NCI-H510A treated with DMSO at 0.1 percent for 48 hours (cell line): ENCODE measurements at places on chromosomes 3 and 15.

DNA sequence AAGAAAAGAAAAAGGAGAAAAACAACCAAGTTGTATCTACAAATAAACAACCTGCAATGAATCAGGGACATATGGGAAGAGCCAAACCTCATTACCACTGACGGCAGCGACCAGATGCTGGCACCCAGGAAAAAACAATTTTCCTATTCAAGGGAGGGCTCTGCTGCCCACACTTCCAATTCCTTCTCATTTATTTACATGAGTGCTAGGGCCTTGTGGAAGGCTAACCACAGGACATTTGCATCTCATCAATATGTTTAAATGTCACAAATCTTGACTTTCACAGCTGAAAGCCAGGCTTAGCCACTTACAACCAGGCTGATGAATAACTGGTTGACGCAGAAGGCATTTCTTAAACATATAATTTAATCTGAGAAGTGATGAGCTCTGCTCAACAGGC, 36.0 kb downstream of the RFTN1 start:
- DNase-seq = no peak

DNA sequence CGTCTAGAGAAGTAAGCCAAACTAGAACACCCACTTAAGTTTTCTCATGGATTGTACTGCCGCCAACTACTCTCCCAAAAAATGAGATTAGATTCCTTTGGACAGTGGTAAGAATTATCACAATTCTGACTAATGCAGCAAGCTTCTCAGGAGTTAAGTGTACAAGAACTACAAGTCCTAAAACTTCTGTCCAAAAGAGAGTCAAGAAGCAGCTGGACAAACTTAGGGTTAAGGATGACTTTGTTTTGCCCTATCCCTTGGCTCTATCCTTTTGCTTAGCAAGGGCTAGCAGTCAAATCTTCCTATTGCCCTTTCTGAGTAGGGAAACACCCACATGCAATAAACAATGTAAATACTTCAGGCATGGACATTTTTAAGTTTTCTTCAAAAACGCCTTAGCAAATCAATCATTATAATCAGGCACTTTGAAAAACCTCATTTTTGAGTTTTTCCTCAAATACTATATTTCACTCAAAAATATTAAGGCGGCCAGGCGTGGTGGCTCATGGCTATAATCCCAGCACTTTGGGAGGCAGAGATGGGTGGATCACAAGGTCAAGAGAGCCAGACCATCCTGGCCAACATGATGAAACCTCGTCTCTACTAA, 19.5 kb downstream of the RAF1 start:
- no peak for DNase-seq

DNA sequence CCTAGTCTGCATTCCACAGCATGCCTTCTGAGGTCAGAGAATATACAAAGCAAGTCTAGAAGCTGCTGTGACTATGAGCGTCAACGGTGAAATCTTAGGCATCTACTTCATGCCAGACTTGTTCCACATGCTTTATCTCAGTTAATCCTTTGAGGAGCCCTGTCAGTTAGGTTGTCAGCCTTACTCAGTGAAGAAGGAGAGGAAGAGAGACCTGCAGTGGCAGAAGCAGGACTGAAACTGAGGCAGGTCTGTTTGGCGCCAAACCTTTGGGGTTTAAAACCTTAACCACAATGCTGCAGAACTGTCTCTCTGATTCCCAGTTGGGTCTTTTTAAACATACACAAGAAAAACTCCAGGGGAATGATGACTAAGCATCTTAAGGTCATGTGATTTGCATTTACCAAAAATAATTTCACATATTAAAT, 139.0 kb upstream of the LIPC start:
- no peak for DNase-seq

GRCh38 chr15:63226155-63226883, 36.9 kb downstream of the RAB8B start:
- no peak for DNase-seq

DNA sequence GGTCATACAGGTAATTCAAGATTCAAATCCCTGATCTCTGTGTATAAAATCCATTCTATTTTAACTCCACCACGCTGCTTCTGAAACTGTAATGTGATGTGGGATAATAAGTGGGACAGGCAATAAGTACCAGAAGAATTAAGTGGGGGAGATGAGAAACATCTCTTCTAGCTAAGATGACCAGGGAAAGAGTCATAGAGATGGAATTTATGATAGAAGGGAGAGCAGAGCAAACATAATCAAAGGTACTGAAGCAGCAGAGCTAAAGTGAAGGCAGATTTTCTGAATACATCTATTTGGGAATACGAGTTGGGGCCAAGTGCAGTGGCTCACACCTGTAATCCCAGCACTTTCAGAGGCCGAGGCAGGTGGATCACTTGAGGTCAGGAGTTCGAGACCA, 4.9 kb downstream of the MRPL47 start:
- DNase-seq = no peak

GRCh38 chr3:160041465-160041864, 52.8 kb downstream of the IL12A start:
- no peak for DNase-seq

DNA sequence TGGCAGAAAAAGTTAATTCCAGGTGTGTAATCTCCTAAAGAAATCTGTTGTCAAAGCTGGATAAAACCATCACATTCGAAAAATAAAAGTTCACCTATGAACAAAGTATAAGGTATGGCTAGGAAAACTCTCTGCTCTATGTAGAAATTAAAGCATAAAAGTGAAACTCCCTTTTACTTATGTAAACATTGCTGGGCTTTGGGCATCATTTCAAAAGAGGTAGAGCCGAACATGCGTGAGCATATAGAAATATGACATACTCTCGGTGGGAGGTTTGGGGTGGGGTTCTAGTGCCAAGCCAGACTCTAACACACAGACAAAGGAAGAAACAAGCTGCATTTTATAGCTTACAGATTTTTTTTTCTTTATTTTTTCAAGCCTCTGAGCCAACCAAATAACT, 306.8 kb upstream of the ATP11B start:
- DNase-seq = peak; percentile 49

DNA sequence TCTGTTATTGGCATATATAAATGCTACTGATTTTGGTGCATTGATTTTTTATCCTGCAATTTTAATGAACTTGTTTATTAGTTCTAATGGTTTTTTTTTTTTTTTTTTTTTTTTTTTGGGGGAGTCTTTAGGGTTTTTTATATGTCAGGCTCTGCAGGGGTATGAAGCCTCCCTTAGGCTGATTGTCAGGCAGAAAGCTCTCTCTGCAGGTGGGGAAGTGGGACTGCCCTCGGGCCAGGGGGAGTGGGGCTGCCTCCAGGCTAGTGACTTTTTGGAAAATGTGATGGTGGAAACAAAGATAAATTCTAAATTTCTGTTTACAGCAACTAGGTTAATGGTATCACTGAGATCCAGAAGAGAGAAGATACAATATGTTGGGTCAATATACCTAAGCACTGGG, 14.4 kb upstream of the NAALADL2 start:
- no peak for DNase-seq

GRCh38 chr3:155185631-155186071, 105.5 kb downstream of the MME start:
- no peak for DNase-seq

DNA sequence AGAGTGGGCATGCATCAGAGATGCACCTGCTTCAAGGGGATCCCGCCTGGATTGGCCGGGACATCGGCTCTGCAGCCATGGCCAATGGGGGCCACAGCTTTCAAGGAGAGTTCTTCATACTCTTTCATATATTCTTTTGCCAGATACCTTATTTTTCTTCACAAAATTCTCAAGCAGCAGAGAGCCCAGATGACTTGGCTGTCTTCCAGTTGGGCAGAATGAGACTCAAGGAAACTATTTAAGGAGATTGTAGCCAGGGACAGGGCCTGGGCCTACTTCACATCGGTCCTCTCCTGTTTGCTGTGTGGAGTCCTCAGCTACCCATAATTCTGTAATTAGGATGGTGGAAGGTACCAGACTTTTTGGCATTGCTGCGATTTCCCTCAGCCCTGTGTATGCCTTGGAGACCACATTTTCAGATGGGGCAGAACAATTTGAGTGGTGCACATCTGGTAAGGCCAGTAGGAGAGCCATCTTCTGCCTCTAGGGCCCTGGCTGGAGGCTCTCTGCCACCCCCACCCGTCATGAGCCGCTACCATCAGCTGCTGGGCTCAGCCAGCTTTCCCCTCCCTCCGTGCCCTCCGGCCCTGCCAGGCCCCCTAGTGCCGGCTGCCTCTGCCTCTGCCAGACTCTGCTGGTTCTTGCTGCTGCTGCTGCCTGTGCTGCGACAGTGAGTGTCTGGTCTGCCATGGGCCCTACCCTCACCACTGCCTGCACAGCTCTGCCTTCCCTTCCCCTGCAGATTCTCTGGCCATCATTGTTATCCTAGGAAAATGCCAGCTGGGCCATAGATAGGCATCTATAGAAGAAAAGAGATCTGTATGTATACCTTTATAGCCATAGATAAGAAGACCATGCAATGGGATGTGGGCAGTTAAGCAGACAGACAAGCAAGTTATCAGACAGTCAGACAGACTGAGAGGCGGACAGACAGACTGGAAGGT, 6.7 kb downstream of the PLIN1 start:
- no peak for DNase-seq

DNA sequence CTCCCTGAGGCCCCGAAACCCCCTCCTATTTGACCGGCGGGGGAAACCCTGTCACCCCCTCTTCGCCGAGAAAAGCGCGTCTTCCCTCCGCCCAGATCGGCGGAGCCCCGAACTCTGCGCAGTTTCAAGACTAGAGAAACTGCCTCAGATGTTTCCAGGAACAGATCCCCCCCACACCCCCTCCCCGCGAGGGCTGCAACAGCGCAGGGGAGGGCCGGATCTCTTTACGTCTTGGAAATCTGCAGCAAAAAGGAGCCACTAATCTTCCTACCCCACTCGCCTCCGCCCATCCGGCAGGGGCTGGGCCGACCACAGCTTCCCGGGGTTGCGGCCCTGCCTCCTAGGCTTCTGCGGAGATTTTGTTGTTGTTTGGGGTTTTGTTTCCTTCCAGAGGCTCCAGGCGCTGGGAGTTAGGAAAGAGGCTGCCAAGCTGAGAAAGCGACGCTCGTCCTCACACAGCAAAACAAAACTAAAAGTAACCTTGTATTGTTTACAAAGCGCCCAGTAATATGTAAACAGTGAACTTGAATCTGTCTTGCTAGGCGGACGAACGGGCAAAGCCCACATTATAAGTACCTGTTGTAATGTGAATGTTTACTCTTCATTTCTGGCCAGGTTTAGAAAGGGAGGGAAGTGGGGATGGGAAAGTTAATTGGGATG, 2.2 kb downstream of the FOXB1 start:
- peak; percentile 43 for DNase-seq

DNA sequence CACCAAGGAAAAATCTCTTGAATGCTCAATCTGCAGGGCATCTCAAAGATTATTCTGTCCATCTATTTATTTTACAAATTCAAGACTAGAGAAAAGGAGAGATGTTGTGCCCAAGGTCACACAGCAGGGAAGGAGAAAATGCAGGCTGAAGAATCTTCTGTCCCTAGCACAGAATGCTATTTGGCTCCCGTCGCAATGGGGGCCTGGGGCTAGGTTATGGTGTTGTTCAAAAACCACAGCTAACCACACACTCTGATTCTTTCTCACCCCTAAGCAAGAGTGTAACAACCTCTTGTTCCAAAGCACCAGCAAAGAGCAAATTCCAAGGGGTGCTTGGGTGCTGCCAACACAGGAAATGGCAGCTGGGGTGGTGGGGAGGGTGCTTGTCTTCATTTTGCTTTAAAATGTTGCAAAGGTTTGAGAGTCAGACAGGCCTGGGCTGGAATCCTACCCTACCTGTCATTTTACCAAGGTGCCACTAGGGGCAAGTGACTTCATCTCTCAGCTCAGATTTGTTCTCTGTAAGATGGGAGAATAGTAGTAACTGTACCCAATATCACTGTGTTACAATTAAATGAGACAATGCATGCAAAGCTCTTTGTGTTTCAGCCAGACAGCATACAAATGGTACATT, 112.5 kb downstream of the ADAMTS9 start:
- peak; percentile 7 for DNase-seq

GRCh38 chr15:94070356-94071295, 160.7 kb upstream of the MCTP2 start:
- peak; percentile 40 for DNase-seq

DNA sequence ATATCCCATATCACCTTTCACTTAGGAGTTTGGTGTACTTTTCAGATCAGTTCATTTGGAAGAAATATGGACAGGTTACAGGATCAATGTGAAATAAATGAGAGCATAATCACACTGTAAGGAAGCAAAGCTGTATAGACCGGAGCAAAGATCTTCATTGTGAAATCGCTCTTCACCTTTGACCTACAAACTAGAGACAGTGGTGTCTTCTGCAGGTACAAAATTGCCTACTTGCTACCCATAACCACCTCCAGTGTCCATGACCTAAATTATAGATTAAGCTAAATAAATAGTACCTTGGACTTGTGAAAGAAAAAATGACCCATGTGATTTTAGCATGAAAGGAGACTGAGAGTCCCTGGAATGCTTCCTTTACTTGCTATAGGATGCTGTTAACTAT, 379.5 kb upstream of the SUCLG2 start:
- no peak for DNase-seq

DNA sequence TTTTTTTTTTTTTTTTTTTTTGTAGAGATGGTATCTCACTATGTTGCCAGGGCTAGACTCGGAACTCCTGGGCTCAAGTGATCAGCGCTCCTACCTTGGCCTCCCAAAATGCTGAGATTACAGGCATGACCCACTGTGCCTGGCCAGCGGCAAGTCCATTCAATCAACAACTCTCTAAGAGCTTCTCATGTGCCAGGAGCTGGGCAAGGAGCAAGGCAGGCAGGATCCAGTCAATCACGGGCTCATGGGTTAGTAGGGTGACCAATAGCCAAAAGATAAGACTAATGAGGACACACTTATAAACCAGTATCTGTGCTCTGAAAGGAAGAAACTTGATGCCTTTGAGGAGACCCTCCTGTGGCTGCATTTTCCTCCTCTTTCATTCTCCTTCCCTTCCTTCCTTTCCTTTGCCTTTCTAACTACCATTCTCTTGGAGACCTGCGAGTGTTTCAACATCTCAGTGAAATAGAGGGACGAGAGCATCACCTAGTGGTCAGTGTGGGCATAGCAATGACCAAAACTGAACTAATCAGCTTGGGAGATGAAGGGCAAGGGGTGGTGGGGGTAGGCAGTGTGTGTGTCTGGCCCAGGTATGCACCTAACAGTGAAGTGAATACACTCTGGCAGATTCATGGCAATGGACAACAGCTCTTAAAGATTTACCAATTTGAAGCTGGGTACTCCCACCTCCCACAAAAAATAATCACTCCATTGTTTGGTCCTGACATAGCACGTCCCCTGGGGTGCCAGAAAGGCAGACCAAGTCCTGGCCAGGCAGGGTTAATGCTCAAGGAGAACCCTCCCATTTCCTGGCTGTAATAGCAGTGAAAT, 6.3 kb downstream of the RPP25 start:
- peak; percentile 59 for DNase-seq

DNA sequence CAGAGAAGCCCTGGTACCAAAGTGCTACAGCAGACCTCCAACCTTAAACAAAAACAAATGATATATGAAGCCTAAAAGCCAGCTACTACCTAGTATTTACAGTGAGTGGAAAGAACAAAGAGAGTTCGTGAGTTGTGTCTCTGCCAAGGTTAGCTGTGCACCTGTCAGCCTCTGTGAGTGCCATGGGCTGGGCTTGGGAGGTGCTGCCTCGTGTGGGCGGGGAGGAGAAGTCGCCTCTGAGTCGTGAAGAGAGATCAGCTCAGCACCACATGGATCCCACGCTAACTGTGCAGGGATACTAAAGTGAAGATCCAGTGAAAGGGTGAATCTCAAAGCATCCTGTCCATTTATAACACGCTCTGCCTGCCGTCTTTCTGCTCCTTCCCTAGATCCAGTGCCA, 101.9 kb downstream of the CHDH start:
- DNase-seq = peak; percentile 76

GRCh38 chr3:179929091-179929529, 107.6 kb downstream of the PEX5L start:
- peak; percentile 81 for DNase-seq

- DNase-seq = no peak
These were observed 48.3 kb downstream of the PLS1 start for GRCh38 chr3:142644502-142644901.
